ENCODE measurements at places on chromosomes 3 and 15. TPM values are rescaled to one million over a fixed set of nuclear protein-coding genes. Genes with fewer than 3 reads are reported as not detected.
A peak's percentile ranks its signal among the peaks of the same experiment; 100 is the strongest.

DNA sequence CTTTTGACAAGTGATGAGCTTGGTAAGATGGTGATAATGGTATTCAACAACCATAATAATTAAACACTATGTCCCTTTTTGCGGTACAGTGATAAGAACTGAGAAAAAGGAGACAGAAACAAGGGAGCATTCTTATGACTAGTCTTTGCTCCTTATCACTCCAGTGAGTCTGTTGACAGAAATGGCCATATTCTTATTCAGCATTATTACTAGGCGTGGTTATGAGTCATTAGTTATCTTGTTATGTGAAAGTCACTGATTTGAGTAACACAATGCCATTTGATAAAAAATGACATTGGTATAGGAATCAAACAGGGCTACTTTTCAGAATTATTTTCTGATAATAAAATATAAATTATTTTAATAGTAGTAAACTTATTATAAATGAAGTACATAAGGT is 193.5 kb downstream of the C3orf38 start:
- no peak for DNase-seq

DNA sequence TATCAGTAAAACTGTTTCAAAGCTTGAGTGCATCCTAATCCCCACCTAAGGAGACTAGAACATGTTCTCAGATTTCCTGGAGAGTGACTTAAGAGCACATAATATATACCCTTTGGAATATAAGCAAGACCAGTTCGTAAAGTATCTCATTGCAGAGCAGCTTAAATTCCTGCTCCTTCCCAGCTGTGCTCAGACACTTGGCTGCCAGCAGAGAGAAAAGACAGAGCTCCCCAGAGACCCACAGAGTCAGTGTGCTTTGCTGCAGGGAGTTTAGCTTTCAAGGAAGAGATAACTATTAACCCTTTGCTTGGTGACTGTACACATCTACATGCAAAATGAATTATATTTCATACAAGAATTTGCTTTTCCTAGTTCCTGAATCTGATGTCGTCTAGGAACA is 338.1 kb upstream of the ARHGEF26 start:
- no peak for DNase-seq

- DNase-seq: no peak
Measured at GRCh38 chr15:74958908-74959585, 2.5 kb upstream of the RPP25 start.

- peak; percentile 85 for DNase-seq
Measured at GRCh38 chr15:74291101-74292071, 55.3 kb downstream of the CCDC33 start.

GRCh38 chr3:136184703-136185102 is 11.4 kb downstream of the MSL2 start:
- DNase-seq: no peak

DNA sequence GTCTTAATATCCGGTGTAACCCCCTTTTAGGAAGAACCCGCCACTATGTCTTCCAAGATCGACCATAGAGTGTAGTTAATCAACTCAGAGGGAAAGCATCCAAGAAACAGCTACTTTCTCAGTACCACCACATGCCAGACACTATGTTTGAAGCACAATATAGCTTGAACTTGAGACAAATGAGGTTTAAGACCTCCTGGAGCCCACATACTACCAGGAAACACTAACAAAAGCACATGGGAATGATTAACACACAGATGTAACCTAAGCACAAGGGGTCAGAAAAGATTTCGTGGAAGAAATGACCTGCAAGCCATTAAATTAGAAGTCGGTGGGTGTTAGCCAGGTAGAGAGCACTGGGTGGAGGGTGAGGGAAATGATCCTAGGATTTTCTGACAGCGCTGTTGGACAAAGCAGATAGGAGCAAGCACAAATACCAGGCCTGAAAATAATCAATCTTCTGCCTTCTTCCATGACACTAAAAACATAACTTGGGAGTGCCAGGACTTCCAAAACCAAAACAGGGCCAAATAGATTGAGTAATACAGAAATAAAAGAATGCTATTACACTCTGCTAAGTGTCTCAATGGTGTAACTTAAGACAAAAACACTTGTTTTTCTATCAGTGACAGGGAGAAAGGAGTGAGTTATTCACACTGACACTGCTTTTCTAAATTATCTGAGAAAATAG is 213.7 kb downstream of the FOXP1 start:
- DNase-seq: no peak

- no peak for DNase-seq
Measured at GRCh38 chr3:141859651-141860050, 16.8 kb upstream of the ATP1B3 start.

DNA sequence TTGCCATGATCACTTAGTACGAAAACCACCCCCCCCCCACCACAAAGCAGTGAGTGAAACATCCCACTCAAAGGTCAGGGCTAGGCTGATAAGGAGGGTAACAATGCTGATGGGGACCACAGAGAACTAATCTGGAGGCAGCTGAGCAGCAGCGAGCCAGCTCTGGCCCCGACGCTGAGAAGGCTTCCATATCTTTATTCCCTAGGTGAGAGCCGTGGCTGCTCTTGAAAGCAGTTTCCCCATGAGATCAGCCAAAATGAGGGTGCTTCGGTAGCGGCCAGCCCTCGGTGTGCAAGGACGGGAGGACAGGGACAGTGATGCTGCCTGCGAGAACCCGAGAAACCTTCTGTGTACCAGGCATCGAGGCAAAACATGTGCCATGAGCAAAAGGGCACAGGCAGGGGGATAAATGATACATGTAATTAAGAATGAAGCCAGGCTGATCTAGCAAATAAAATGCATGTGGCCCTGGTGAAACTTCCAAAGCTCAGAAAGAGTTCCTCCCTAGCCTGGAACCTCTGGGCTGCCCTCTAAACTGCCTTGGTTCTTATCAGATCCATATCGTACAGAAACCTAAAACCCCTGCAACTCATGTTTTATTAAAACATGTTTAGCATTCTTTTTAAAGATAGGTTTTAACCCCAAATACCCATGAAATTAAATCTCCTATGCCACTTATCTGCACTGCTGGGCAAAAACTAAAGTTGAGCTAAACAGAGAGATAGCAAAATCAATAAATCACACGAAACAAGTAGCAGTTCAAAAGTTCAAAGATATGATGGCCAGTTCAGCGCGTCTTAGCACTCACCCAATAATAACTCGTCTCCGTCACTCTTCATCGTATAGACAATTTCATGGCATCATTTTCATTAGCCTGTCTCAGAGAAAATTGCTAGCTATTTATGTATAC is 337.3 kb downstream of the FOXP1 start:
- DNase-seq: no peak

DNA sequence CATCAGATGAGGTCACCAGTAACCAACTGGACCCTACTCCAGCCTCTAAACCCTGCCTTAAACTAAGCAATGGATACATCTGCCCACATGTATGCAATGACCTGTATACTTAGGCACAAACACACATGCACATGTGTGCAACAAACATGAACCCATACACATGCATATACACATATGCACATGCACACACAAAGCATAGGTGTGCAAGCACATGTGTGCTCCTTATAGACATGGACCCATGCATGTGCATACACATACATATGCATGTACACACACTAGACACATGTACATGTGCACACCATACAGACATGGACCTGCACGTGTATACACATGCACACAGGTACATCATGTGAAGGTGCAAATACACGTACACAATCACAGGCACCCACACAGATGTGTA is 8.6 kb upstream of the TRH start:
- DNase-seq: no peak

GRCh38 chr3:157115069-157116006 is 44.6 kb downstream of the CCNL1 start:
- no peak for DNase-seq

DNA sequence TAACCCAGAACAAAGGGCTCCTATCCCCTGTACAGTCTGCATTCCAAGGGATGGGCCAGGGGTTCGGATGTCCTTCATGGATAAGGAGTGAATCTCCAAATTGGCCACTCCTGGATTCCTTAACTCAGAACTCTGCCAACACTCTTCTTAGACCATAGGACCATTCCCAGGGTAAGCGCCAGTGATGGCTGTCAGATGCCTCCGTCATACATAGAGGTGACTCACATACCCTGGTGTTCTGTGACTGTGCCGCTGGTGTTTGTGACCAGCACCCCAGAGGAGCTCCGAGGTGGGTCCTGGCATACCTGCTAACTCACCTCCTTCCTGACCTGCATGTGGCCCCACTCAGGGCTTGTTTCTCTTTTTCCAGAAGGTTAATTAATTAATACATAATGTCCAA is 134.7 kb downstream of the KLF13 start:
- peak; percentile 17 for DNase-seq

GRCh38 chr3:171976526-171976925 is 62.9 kb upstream of the FNDC3B start:
- DNase-seq: no peak

GRCh38 chr15:59256482-59256881 is 49.8 kb downstream of the LDHAL6B start:
- no peak for DNase-seq

DNA sequence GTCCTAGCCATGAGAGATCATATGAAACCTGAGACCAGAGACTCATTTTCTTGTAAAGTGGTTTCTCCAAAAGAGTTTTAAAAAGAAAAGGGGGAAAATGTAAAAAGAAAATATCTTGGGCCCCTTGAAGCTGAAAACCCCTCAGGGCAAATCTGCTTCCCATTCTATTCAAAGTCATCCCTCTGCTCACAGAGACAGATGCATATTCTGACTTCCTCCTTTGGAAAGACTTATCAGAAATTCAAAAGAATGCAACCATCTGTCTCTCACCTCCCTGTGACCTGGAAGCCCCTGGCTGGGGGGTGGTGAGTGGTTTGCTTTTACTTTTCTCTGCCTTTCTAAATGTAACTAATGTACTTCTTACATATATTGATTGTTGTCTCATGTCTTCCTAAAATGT is 1154.8 kb downstream of the NSUN3 start:
- DNase-seq: no peak

DNA sequence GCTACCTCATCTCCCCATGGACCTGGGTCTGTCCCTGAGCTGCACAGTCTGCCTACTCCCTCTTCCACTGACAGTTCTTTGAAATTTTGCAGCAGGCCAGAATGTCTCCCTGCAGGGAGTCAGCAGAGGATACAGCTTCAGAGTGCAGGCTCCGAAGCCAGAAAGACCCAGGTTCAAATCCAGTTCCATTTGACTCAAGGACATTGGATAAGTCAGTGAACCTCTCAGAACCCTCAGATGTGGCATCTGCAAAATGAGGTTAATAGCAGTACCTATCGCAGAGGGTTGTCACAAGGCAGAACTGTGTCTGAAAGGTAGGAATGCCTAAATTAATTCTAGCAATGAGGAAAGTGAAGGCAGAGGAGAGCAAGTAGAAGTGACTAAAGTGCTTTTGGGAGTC is 244.4 kb upstream of the TRIM42 start:
- no peak for DNase-seq

DNA sequence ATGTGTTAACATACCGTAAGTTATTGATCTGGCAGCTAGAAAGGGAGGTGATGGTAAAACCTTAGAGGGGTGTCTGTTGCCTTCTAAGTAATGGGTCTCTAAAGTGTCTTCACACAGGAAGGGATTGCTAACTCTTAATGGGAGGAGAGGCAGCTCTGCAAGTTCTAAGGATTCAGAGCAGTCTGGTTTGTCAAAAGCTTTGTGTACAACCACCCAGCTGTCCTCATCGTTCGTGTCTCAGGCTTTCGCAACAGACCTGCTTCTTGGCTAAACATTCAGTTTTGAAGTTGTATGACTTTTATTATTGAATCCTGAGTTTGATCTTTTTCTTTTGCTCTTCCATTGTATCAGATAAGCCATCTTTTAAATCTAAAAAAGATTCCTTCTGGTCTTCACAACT is 404.9 kb downstream of the SQOR start:
- DNase-seq: no peak

DNA sequence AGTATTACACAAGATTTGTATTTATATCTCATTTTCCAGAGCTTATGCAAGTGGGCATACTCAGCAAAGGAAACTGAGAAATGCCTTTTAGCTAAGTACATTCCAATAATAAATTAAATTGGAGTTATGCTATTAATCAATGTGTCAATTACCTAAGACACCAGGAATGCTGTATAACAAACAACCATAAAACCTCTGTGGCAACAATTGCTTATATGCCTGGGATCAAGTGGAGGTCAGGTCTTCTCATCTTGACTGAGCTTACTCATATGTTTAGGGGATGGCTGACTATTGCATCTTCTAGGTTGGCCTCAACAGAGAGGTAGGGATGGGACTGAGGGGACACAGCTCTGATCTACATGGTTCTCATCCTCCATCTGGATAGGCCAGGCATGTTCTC is 30.7 kb downstream of the CD200R1L start:
- DNase-seq: no peak

Gene ARNT2
- 12.9 TPM for total RNA-seq

Gene HYAL2
- 303 TPM for total RNA-seq

Gene CD86
- 27.4 TPM for total RNA-seq

Gene RETNLB
- not detected for total RNA-seq

Gene SATB1
- 28.4 TPM for total RNA-seq

Gene GPR62
- total RNA-seq: not detected

Gene TPRG1
- 22.3 TPM for total RNA-seq

Gene CCDC39
- total RNA-seq: not detected

Gene FAM81A
- 1.3 TPM for total RNA-seq

Measured in upper lobe of right lung (tissue), 1 donor.